ENCODE measurements at places on chromosomes 3 and 15.

DNA sequence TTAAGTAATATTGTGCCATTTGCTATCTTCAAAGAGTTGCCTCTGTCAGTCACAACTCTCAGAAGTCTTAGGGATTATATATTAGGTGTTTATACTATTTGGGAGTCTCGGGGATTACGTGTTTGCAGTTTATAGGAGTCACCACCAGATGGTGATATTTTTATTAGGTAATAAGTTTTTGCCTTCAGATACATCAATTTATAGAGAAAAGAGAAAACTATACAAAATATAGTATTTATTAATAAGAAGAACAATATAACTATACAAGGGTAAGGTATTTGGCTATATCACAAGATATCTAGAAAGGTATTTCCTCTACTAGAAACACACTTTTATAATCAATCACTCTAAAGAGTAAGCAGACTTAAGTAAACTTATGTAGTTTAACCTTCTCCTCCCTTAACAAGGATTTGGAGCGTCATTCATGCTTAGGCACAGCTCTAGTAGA is 10.7 kb upstream of the DHX36 start:
- peak; percentile 31 for DNase-seq

GRCh38 chr3:188904670-188905069 is 267.1 kb upstream of the TPRG1 start:
- DNase-seq = no peak

DNA sequence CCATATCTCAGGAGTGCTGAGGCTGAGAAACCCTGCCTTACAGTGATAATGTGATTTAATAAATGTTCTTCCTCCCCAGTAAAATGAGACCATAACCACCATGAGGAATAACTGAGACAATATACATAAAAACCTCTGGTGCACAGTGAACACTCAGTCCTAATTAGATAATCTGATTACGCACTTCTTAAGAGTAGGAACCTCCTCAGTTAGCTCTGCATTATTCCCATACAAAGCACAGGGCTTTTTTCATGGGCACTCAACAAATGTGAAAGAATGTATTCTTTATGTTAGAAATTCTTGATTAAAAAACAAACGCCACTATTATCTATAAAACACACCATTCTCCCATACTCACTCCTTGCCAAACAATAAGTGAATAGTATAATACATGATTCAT is 97.0 kb downstream of the TNIK start:
- DNase-seq = no peak

- DNase-seq = no peak
These were observed 55.8 kb downstream of the LSM3 start for GRCh38 chr3:14234251-14235002.

GRCh38 chr3:52860424-52860768 is 25.6 kb upstream of the MUSTN1 start:
- no peak for DNase-seq

DNA sequence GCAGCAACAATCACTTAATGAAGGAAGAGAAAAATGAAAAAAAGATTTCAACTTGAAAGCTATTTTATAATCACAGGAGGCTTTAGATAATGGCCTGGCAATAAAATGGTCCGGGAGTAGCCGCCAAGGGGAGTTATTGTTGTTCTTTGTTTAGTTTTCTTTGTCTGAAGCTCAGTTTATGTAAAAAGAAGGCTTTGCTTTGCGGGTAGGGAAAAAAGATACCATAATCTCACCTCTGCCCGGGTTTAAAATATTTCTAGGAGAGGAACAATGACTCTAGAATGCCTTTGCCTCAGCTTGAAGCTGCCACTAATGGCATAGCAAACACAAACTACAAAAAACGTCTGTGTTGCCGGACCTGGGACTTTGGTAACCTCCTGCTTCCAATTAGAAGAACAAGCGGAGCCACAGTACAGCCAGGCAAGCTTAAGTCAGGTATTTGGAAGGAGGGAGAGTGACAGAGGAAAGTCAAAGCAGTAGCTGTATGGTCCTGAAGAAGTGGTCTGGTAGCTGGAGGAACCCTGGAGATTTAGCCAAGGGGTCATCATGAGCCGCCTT is 764.5 kb downstream of the TUSC7 start:
- peak; percentile 81 for DNase-seq

GRCh38 chr3:140051019-140051957 is 116.3 kb downstream of the CLSTN2 start:
- DNase-seq = peak; percentile 76

DNA sequence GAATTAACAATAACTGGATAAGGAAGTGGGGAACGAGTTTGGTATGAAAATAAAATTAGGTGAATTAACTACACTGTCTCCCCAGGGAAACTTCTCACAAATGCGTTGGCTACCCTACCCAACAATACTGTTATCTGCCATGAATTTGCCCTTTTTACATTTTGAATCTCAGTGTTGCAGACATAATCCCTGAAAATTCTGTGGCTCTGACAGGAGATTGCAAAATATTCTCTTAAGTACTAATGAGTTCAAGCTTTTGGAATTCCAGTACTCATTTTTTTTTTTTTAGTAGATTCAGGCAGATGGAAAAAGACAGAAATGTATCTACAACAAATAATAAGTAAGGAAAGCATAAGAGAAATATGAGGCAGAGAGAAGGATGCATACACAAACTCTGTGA is 332.6 kb downstream of the LSAMP start:
- DNase-seq = no peak

GRCh38 chr15:101121511-101122090 is 130.2 kb downstream of the CHSY1 start:
- DNase-seq = peak; percentile 82

GRCh38 chr3:67535006-67535405 is 119.4 kb downstream of the SUCLG2 start:
- no peak for DNase-seq

DNA sequence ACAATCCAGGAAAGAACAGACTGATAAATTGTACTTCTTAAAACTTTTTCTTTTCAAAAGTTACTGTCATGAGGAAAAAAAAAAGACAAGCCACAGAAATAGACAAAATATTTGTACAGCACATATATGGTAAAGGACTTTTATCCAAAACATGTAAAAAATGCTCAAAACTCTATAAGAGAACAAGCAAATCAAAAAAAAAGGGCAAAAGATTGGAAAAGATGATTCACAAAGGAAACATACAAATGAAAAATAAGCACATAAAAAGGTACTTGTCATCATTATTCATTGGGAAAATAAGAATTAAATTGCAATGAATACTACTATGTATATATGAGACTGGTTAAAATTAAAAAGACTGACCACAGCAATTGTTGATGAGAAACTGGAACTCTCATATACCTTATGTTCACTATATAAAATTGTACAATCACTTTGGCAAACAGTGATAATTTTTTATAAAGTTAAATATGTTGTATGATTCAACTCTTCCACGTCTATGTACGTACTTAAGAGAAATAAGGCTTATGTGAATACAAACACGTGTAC is 39.7 kb downstream of the DIPK2A start:
- no peak for DNase-seq

DNA sequence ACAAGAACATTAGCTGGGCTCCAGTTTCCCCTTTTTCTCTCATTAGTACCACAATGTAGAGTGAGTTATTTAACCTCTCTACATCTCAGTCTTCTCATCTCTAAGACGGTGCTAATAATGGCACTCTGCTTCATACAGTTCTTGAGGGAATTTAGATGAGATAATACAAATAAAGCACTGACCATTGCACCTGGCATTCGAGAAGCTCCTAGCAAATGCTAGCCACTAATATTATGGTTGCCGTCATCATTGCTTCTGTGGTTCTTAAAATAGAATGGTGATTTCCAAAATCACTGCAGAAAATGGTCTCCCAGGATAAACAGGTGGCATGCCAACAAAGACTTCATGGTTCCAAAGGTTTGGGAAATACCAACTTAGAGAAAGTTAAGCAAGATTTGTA is 213.0 kb downstream of the RORA start:
- DNase-seq = no peak

- no peak for DNase-seq
These were observed 29.2 kb downstream of the MYO5A start for GRCh38 chr15:52499506-52499905.

DNA sequence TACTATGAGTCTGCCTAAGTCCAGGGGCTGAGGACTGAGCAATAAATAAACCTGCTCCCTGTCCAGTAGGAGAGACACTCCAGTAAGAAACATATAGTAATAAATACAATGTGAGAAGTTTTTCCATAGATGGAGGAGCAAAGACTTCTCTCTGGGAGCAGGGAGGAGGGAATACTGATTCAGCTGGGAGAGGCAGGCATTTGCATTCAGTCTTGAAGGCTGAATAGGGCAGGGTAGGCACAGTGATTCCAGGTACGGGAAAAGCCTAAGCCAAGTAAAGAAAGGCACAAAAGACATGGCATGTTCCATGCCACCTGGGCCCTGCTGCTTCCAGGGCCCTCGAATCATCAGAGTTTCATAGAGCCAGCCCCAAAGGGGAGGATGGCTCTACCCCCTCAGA is 59.6 kb upstream of the GLCE start:
- no peak for DNase-seq

- peak; percentile 66 for DNase-seq
These were observed 76.0 kb upstream of the GSK3B start for GRCh38 chr3:120170223-120170622.

DNA sequence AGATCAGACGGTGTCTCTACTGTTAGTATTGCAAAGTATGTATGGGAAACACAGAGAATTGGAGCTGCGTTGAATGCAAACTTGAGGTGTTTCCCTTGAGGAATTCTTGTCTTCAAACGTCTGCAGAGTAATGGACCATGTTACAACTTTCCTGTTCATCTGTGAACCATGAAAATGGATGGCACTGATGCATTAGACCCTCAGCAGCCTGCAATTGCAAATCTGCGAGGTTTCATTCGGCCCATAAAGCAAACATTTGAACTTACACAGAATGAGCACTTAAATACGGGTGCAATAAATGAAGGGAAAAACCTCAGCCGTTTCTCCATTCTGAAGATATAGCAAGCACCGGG is 49.7 kb downstream of the LRRN1 start:
- DNase-seq = no peak

DNA sequence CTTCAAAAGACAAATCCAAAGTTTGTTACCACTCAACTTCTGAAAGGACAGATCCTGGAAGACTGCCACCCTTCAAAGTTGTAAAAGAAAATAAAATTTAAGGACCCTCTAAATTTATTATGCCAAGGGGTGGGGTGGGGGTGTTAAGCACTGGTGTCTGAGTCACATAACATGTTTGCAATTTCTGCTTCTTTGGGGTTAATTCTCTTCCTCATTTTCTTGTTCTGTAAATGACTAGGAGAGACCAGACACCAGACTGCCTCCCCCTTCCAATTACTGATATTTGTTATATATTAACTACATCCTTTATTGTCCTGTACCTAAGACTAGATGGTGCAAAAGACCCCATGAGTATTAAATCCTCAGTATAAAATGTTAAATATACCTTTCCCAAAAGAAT is 242.8 kb downstream of the ZNF385D start:
- DNase-seq = no peak

DNA sequence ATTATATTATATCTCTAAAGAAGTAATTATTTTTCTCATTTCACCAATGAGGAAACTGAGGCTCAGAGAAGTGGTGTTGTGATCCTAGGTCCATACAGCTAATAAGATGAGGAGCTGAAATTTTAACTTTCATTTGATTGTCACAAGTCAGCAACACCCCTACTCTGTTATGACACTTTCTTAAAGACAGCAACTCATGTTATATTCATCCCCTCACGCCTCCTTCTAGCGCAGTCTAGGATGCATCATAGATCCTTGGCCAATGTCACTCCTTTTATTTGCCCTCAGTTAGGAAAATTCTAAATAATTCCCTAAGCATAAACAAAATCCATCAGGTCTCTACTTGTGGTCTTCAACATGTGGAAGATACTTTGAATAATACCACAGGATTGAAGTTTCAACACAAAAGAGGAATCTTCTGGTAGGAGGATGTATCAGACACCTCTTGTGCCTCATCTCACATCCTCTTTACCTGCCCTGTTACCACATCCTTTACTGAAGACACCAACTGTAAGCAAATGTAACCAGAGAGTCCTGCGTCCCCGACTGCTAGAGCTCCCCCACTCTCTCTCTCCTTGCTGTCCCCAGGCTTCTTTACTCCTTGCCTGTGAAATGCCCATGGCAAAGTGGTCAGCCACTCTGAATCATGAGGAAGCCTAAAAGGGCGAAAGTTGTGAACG is 53.7 kb downstream of the TRIM42 start:
- DNase-seq = no peak

DNA sequence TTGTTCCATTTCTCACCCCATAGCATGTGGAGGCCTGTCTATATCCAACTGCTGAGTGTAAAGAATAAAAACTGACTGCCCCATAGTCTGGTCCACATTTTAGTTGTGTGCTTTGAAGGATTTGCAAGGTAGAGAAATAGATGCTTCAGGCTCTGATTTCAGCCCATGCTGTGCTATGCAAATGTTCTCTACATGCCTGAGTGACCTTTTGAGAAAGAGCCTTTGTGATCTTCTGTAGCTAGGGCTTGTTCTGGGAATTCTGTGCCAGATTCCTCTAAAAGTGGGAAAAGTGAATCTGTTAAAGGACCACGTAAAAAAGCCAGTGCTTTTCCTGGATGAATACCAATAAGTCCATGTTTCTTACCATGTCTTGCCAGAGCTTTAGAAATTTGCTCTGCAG is 5.2 kb downstream of the KCTD6 start:
- peak; percentile 91 for DNase-seq

DNA sequence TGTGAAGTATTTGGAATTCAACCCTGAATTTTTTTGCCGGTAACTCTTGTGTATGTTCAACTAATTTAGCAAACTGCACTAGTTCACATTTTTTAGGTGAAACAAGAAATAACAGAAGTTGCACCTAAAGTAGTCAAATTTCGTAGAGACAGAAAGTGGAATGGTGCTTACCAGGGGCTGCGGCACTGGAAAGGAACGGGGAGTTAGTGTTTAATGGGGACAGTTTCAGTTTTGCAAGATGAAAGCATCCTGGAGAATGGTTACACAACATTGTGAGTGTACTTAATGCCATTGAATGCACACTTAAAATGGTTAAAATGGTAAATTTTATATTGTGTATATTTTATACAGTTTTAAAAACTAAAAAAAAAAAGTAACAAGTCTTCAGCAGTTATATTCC is 27.4 kb downstream of the PPARG start:
- no peak for DNase-seq

GRCh38 chr3:122754929-122755328 is 38.7 kb downstream of the HSPBAP1 start:
- DNase-seq = no peak

DNA sequence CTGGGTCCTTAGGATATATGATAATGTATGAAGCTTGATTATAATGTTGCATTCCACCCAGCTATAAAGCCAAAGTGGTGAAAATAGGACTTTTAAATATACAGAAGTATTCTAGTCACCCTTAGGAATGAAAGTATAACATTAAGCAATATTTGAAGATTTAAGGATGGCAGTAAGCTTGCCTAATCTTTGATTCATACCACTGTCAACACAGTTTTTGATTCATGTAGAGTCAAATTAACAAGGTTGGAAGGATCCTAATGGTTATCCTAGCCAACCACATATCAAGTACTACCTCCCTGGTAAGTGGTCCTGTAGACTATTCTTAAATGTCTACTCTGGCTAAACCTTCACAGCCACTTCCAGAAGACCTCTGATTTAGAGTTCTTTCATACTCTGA is 18.6 kb downstream of the ARIH1 start:
- no peak for DNase-seq

- DNase-seq = no peak
These were observed 157.9 kb upstream of the NUDT16 start for GRCh38 chr3:131223373-131224289.

GRCh38 chr3:134799393-134799792 is 4.3 kb downstream of the EPHB1 start:
- no peak for DNase-seq

- peak; percentile 78 for DNase-seq
These were observed 56.3 kb upstream of the TMCO5A start for GRCh38 chr15:37877851-37878741.

All from NCI-H69 (cell line).